ENCODE measurements at places on chromosomes 5 and 9. TPM values are rescaled to one million over a fixed set of nuclear protein-coding genes. Genes with fewer than 3 reads are reported as not detected.

GRCh38 chr5:79924936-79925893 lies 65.8 kb downstream of the MTX3 start:
- peaks cover 3% of the 10 kb centered on the region for H3K27me3 ChIP-seq
- DNase-seq, result no peak
- H3K27ac ChIP-seq, result no peak overlapping the region

DNA sequence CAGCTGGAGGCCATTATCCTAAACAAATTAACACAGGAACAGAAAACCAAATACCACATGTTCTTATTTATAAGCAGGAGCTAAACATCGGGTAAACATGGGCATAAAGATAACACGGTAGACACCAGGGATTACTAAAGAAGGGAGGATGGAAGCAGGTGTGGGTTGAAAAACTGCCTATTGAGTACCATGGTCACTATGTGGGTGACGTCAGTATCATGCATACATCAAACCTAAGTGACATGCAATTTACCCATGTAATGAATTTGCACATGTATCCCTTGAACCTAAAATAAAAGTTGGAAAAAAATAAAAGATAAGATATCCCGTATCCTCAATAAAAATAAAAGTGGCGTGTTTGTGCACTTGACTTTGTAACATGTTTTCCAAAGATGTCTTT lies 88.8 kb downstream of the DOCK8 start:
- no peaks in the 10 kb centered on the region for H3K36me3 ChIP-seq
- H3K27ac ChIP-seq, result no peak overlapping the region
- H3K27me3 ChIP-seq, result peaks cover 15% of the 10 kb centered on the region
- no peaks in the 10 kb centered on the region for H3K4me1 ChIP-seq
- H3K4me3 ChIP-seq, result no peak overlapping the region

GRCh38 chr5:28743716-28744110 lies 1705.3 kb upstream of the CDH9 start:
- no peaks in the 10 kb centered on the region for H3K36me3 ChIP-seq
- no peak overlapping the region for H3K27ac ChIP-seq
- H3K4me3 ChIP-seq, result no peak overlapping the region
- H3K27me3 ChIP-seq, result no peaks in the 10 kb centered on the region
- no peak for DNase-seq
- no peaks in the 10 kb centered on the region for H3K4me1 ChIP-seq

GRCh38 chr5:54087436-54087835 lies 222.9 kb downstream of the ARL15 start:
- DNase-seq, result no peak
- H3K27me3 ChIP-seq, result no peaks in the 10 kb centered on the region

DNA sequence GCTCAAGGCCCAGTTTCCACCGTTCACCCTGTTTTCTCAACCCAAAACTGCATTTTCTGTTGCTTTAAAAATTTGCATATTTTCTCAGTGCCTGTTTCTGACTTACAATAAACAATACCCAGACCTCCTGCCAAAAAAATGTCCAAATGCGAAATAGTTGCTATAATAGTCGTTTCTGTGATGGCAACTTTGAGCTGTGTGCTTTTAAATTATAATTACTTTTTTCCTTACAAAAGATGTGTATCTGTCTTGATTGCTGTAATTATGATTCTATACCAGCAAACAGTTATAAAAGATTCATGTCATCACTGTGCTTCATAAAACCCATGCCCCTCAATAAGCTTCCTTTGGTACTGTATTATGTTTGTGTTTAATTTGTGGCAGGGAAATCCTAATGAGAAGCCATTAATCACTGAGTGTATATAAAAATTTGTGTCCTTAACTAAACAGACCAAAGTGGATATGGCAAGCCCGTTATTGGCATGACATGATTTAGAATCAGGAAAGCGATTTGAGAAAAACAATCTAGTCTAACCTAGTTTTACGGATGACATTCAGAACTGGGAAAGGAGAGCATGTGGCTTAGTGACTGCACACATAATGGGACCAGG lies 5.4 kb upstream of the SLC1A3 start:
- peaks cover 29% of the 10 kb centered on the region for H3K4me1 ChIP-seq
- no peaks in the 10 kb centered on the region for H3K27me3 ChIP-seq
- H3K36me3 ChIP-seq, result peaks cover 4% of the 10 kb centered on the region
- no peak for DNase-seq
- no peak overlapping the region for H3K4me3 ChIP-seq

NUDT2 gene
- 19.8 TPM for total RNA-seq

RXFP3 gene
- total RNA-seq, result 0.12 TPM

EFNA5 gene
- 42.2 TPM for total RNA-seq

CTNND2 gene
- total RNA-seq, result 39.4 TPM

Measured in neural crest cell (in vitro differentiated cells).